ENCODE measurements at places on chromosomes 12 and 14.

DNA sequence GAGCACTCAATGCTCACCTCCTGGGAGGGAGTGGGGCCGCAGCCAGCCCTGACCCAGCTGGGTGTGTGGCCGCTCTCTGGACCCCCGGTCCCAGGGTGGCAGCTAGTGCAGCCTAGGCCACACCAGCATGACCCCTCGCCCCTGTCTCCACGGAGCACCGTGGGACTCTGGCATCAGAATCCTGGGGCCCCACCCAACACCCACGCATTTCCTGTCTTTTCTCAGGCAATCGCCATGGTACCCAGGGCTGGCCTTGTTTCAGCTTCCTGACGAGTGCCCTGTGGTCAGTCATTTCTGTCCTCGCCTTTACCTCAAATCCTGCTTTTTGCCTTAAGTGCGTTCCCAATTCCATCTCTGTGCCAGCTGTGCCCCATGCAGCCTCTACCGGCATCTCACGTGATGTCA lies 15.9 kb downstream of the PACS2 start:
- DNase-seq = no peak

GRCh38 chr12:108495054-108495453 lies 20.0 kb upstream of the FICD start:
- no peak for DNase-seq

GRCh38 chr12:3670083-3670620 lies 82.8 kb downstream of the CRACR2A start:
- DNase-seq = no peak

DNA sequence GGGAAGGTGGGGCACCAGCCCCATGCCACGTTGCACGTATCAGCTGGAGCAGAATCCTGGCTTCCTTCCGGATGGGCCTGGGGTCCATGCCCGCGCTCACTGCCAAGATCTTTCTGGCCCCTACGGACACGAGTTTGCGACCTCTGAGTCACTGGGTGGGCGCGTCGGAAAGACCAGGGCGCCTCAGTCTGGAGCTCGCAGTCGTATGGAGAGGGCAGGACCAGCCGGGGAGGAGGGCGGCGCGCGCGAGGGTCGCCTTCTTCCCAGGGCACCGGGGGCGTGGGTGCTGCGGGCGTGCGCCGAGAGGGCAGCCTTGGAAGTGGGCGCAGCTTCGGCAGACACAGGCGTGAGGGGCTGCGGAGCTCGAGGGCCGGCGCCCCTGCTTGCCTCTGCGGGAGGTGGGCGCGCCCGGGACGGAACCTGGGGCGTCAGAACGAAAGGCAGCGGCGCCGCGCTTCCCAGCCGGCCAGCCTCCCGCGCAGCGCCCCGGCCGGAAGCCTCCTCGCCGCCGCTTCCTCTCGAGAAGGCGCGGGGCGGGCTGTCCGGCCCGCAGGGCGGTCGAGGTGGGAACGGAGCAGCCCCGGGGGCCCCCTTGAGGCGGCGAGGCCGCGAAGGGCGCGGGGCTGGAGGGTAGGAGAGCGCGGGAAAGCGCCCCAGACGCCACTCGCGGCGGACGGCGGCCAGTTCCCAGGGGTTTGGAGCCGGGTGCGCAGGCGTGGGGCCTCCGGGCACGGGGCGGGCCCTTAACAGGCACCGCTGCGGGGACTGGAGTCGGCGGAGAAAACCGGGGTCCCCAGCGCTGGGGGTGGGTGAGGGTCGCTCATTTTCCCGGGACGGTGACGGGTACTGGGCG lies at the start of gene ARL6IP4:
Gene ARL6IP4 (plus strand): TSS at position 499 of the 853 bp plus-strand sequence. CDS start 459 bp downstream, outside the sequence.
- no peak for DNase-seq

DNA sequence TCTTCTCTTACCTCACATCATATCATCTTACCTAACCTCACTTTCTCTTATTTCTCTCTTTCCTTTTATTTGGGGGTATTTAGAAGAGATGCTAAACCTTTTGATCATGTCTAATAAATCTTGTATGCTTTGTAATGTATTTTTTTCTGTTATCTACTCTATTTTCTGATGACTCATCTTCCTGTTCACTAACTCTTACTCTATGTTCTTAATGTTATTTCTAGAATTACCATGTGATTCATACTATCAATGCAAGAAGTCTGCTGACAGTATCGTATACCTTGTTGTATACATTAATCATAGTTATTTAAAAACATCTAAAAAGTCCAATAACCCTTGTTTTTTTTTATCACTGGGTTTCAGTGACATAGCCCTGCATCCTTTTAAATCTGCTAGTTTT lies 62.3 kb downstream of the MGAT4C start:
- no peak for DNase-seq

DNA sequence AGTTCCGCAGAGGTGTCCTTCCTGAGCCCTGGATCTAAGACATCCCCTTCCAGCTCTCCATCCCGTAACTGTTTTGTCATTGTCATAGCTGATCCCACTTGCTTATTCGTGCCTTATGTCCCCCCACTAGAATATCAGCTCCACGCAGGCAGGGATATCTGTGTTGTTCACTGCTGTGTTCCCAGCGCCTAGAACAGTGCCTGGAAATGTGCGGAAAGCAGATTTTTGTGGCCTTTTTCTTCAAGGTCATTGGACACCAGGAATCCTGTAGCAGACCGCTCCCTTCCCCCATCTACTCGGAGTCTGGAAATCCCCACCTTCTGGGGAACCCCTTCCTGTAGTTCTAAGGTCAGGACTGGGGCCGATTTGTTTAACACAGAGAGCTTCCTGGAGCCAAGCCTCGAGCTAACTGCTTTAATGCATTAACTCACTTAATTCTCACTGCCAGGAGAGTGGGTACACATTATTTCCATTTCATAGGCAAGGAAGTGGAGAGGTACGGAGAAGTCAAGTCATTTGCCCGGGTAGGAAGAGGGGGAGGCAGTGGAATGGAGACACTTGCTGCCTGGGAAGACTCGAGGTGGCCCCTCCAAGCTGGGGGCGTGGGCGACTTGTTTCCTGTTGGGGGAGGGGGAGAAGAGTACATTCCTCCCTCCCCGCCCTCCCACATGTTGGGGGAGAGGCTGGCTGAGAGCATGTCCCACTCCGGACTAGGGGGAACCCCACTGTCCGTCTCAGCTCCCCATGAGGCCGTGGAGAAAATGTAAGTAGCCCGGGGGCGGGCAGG lies 1.2 kb upstream of the SH2B3 start:
- DNase-seq = peak; percentile 27

GRCh38 chr12:78571953-78572352 lies 292.6 kb upstream of the SYT1 start:
- DNase-seq = no peak

- no peak for DNase-seq
These were observed 240.0 kb downstream of the DIO2 start for GRCh38 chr14:79971330-79971729.

DNA sequence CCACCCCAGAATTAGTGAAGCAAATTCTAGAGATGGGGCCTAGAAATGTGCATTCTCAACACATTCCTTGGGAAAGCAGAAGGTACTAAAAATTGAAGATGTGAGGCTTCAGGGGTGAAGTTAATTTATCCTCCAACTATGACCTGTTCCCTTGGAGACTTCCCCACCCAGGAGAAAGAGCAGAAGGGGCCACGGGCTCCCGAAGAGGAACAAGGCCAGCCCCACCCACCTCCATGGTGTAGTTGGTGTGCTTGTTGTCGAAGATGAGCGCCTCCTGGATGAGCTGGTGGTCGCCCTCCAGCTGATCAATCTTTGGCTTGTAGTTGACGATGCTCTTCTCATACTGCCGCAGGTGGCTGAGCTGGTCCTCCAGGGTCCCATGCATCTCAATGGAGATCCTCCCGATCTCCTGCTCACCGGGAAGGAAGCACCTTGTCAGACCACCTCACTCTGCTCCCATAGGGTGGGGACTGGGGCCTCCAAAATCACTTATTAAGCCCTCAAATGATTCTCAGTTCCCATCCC lies 87.8 kb upstream of the ZFP36L1 start:
- DNase-seq = no peak

DNA sequence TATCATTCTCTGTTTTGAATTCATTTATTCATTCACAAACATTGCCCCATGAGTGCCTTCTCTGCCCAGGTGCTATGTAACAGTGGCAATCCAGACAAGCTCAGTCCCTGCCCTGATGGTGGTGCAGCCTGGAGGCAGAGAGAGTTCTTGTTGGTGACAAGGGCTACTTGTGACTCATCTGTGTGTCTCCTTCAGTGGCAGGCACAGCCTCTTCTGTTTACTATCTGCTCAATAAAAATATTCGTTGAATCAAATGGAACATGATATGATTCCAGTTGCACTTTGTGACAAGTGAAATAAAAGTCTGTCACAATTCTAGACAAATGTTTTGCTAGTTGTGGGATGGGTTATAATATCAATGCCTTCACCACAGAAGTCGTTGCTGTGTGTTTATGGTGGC lies 20.6 kb upstream of the CPM start:
- DNase-seq = no peak

DNA sequence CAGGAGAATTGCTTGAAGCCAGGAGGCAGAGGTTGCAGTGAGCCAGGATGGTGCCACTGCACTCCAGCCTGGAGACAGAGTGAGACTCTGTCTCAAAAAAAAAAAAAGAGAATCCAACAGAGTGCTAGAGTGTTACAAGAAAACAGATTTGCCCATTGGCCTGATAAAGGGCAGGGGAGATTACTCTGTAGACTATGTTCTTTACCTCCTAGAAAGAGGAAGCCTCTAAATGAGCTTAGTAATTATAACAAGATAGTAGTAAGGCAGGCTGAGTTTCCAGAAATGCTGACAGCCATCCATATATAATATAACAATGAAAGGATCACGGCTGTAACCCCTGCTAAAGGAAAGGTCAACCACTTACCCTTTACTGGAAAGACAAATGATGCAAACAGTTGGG lies 24.4 kb downstream of the AK7 start:
- no peak for DNase-seq

GRCh38 chr12:116591855-116592637 lies 32.9 kb downstream of the MAP1LC3B2 start:
- DNase-seq = no peak

GRCh38 chr12:15806826-15807225 lies 17.6 kb upstream of the EPS8 start:
- no peak for DNase-seq

DNA sequence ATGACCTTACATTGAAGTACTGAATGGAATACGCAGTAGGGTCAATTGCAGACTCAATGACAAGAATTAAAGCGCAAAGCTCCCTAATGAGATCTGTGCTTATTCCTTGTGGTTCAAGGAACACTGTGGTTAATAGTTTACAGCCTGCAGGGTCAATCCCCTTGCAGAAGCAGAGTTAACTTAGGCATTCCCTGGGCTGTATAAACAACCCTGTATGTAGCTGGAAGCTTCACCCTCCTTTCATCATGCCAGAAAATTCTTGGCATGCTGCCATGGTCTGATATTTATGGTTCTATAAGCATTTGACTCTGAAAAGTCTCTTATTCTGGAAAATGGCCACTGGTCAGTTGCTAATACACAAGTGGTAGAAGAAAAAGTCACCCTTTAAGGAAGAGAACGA lies 227.7 kb downstream of the NOVA1 start:
- no peak for DNase-seq

DNA sequence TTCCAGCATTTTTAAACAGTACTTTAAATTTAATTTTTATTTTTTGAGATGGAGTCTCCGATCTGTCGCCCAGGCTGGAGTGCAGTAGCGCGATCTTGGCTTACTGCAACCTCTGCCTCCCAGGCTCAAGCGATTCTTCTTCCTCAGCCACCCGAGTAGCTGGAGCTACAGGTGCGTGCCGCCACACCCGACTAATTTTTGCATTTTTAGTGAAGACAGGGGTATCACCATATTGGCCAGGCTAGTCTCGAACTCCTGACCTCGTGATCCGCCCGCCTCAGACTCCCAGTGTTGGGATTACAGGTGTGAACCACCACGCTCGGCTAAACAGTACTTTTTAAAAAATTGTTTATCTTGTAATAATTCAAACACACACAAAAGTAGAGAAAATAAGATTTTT lies 4.2 kb upstream of the FOXJ2 start:
- DNase-seq = no peak

DNA sequence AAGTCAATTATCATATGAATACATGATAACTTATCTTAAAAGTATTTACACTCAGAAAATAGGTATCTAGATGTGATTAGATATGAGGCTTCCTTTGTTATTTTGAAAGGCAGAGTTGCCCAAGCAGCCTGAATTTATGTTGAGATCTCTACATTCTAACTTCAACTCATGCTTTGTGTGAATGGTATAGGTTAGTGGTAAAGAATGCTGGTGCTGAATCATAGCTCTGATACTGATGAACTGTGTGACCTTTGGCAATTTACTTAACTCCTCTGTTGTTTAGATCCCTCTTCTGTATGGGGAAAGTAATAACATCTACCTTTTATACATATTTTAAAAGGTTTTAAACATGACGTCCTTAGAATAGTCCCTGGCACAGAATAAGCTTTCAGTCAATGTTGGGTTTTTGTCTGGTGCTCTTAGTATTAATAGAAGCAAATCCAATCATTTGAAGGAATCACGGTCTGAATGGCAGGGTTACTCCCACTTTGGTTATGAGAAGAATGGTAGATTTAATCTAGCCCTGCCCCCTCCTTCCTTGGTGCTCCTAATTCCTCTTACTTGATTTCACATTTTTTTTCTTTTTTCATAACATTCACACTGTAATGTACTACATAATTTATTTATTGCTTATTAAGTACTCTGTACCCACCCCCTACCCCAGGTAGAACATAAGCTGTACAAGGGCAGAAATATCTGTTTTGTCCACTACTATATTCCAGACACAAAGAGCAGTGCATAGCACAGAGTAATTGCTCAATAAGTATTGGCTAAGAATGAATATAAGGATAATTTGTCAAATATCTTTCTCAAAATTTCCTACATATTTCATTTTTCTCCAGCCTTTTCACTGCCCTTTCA lies 203.3 kb upstream of the KRR1 start:
- DNase-seq = no peak

DNA sequence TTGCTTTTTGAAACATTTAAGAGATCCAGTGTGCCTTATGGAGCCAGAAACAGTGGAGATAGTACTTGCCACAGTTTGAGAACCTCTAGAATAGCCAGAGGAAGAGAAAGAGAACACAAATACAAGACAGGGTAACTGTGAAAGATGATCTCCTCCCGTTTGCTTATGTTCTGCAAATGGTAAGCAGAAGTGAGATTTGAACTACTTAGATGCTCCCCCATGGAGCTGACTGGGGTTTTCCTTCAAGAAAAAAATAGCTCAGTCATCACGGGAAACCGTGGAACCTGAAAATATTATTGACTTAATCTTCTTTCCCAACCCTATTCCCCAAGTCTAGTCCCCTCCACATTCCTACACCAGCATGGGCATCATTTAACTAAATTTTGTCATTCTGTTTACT lies 87.1 kb downstream of the KIF21A start:
- no peak for DNase-seq

GRCh38 chr12:11651381-11651780 lies 1.9 kb downstream of the ETV6 start:
- DNase-seq = no peak

GRCh38 chr12:105470601-105471000 lies 140.1 kb downstream of the C12orf75 start:
- DNase-seq = no peak

GRCh38 chr12:58066296-58066695 lies 124.9 kb downstream of the ATP23 start:
- DNase-seq = no peak

GRCh38 chr12:20421421-20421820 lies 53.1 kb downstream of the PDE3A start:
- no peak for DNase-seq

- no peak for DNase-seq
These were observed 320.7 kb downstream of the PAWR start for GRCh38 chr12:79370021-79370420.

Measured in activated CD8-positive, alpha-beta memory T cell treated with anti-CD3 and anti-CD28 coated beads for 1 hour (primary cell).